ENCODE measurements at places on chromosomes 5 and 9. TPM values are rescaled to one million over a fixed set of nuclear protein-coding genes. Genes with fewer than 3 reads are reported as not detected.
A peak's percentile ranks its signal among the peaks of the same experiment; 100 is the strongest.

GRCh38 chr9:137816531-137817235 lies 60.9 kb upstream of the CACNA1B start:
- DNase-seq = no peak

DNA sequence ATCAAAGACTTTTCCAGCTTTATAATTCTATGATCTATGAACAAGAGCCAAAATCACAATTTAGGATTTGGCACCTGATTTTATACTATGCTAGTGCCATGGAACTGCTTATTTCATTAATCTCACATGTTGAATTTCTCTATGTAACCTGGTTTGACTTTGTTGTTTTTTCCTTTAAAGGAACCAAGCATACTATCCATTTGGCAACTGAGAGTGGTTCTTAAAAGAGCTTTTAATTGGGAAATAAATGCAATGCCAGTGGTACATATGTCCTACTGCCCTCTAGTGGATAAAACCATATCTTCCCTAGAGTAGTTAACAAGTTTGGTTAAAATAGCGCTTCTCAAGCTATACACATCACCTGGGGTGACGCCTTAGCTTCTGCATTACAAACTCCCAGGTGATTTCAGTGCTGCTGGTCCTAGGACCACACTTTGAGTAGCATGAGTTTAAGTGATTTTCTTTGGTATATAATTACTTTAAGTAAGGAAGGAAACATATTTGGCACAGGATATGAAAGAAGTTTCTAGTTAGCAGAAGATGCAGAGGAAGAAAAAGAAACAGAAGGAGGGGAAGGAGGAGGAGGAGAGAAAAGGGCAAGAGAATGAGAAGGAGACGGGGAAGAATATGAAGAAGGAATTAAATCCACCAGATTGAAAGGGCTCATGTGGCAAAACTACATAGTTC lies 56.8 kb downstream of the FGF10 start:
- peak; percentile 18 for DNase-seq

DNA sequence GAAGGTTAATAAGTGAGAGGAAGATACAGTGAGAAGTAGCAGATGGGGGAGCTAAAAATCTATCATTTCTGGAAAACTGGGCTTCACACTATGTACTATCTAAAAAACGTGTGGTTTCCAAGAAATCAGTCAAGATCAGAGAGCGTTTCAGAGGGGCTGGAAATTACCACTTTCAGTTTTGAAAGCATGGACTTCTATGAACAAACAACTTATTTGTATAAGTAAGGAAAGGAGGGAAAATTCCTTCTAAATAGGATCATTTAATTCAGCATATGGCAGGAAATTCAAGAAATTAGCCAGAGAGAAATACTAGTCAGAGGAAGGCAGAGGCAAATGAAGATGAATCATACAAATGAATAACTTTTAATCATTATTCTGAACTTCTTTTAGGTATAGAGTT lies 11.3 kb downstream of the TNC start:
- DNase-seq = no peak

DNA sequence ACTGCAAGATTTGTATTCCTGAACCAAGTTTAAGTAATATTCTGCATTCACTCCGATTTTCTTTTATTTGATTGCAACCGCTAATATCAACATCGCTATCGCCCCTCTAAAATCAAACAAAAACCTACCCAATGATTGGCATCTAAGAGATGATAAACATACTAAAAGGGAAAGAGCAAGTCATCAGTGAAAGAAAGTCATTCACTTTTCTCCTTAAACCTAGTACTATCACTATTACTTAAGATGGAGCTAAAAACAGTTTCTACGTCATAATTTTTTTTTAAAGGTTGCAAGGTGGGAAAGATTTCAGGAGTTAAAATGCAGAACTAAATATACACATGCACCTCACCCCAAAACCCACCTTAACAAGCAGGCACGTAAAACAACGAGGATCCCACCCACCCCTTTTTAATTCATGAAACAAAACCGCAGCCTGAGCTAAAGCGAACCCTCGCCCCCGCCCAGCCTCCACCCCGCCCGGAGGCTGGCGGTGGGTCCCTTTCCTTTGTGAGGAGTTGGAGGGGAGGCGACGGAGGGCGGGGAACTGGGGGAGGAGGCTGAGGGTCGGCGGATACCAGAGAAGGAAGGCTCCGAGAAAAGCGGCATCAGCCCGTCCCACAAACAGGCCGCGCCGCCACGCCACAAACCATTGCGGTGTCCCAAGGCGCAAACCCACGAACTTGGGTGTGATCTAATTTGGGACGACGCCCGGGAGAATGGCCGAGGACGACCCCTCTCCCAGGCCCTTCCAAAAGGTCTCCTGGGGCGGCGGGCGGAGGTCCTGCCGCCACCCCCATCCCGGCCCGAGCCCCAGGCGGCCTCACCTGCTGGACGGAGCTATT lies 861 bp downstream of the UBQLN1 start:
- DNase-seq = peak; percentile 50

- DNase-seq = peak; percentile 48
Observed at GRCh38 chr9:4987961-4988421, 2.9 kb downstream of the JAK2 start.

Gene NOXA1
- total RNA-seq = not detected

DNA sequence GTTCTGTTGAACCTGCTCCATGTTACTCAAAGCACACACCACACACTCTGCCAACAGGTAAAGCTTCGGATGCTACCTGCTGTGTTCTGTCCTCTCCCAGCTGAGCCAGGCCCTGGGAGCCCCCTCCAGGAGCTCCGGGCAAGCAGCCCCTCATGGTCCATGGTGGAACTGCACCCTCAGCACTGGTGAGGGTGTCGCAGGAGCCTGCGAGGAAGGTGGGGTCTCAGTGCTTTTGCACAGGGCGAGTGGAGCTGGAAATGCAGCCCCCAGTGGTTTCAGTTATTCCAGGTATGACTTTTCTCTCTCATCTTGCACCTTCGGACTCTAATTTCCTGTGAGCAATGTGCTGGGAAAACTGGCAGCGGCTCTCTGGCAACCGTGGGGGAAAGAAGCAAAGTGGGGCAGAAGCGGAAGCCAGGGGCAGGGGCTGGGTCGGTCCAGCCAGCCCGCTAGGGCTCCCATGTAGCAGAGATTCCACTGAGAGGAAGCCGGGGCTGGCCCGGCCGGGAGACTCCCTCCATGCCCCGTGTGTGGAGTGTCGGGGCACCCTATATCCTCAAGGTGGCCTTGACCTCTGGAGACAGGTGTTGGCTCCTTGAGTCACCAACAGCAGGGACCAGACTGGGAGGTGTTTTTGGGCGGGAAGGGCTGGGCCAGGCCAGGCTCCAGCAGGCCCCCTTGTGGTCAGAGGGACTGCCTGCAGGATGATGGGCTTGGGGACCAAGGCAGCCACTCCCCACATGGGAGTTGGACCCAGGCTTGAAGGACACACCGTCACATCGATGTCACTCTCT lies 75.6 kb upstream of the PRSS3 start:
- no peak for DNase-seq

GRCh38 chr9:16883586-16883985 lies 13.1 kb upstream of the BNC2 start:
- DNase-seq = no peak

Measured in umbilical cord (tissue), 2 donors.